RWPE1 (cell line): ENCODE measurements at places on chromosomes 5 and 9.

DNA sequence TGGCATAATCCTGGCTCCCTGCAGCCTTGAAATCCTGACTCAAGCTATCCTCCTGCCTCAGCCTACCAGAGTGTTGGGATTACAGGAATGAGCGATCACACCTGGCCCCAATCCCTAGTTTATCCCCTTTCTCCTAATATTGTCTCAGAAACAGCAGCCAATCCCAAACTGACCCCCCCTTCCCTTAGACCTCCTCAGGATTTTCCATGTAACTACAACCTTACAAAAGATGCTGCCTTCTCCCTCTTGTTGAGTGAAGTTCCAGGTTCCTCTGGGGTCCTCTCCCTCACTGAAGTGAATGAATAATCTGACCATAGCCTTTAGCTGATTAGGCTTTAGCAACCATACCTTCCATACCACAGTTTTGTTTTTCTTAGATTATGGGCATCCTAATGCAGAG lies 25.9 kb upstream of the MSANTD3 start:
- DNase-seq: no peak

- no peak for DNase-seq
Measured at GRCh38 chr9:108463932-108464606, 391.7 kb downstream of the ACTL7B start.

GRCh38 chr9:7936163-7936562 lies 136.6 kb upstream of the DMAC1 start:
- no peak for DNase-seq

DNA sequence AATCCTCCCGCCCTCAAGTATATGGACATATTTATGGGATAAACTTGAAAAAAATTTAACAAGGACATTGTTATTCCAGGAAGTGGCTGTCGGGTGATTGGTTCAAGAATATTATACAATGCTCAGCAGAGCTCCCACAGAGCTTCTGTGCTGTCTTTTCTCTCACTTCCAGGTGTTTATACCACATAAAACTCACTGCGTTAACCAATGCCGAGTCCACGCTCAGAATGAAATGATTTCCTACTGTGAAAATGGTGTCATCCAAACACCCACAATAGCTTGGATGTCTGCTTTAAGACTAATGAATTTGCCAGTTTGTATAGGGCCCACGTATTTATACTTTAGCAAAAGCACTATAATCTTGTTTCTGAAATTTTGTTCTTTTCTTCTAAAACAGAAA lies 368.2 kb downstream of the NDUFS4 start:
- DNase-seq: no peak

DNA sequence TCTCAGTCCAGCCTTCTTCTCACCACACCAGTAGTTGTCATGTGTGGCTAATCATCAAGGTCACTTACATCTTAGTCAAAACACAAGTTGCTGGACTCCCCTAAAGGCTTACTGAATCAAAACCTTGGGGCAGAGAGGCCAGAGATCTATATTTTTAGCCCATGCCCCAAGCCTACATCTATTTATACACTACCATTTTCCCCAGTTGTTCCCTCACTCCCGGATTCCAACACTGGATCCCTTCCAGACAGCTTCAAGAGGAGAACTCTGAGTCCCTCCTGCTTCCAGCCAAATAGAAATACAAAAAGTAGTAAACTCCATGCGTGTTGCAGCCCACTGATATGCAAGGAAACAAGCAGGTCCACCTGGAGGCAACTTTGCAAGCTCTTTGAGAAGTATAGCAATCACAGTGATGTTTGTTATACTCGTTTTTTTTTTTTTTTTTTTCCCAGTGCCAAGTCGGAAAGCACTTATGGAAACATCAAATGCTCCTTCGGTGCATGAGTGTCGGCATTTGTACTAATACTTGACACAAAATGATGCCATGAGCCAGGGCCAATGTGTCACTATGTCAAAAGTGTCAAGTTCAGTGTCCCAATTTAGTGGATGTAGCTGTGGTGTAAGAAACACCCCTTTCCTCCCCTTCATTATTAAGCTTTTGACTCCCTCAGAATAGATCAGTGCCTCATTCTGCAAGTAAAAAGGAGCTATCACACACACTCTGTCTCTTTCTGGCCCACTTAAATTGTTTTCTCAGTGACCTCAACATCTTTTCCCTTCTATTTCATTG lies 594.2 kb upstream of the SGCD start:
- no peak for DNase-seq

DNA sequence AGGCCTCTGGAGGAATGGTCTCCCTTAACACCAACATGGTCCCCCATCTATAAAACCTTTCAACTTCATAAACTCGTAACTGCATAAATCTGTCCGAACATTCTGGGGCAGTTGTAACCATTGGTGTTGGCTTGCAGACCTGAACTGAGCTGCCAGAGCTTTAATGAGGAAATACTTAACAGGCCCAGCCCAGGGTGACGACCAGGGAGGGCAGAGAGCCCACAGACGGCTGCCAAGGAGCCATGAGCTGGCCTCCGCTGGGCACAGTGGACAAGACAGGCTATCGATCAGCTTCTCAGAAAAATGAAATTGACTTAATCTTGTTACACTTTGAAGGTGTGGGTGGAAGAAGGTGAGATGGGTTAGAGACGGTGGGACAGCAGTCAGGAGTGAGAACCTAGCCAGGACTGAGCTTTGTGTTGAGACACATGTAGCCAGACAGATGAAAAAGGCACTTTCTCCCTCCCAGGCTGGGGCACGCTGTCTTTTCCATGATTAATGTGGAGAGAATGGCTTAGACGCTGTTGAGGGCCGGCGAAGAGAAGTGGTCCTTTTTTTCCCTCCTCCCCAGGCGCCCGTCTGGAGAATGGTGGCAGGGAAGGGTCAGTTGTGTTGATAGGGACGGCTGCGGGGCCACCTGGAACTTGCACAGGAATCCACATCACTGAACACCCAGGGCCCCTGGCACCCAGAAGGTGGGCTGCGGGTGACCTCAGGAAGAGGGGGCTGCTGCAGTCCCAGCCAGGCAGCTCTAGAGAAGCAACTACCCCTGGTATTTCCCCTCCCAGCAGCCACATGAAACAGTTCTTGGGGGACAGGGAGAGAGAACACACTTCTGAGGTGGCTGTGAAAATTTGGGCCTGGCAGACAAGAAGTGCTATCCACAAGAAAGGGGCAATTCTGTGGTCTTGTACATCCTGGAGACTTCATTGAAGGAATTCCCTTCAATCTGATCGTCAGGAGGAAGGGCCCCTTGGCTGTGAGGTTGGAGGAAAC lies 27.3 kb upstream of the TCOF1 start:
- no peak for DNase-seq
